ENCODE measurements at places on chromosomes 11 and 22. TPM values are rescaled to one million over a fixed set of nuclear protein-coding genes. Genes with fewer than 3 reads are reported as not detected.

DNA sequence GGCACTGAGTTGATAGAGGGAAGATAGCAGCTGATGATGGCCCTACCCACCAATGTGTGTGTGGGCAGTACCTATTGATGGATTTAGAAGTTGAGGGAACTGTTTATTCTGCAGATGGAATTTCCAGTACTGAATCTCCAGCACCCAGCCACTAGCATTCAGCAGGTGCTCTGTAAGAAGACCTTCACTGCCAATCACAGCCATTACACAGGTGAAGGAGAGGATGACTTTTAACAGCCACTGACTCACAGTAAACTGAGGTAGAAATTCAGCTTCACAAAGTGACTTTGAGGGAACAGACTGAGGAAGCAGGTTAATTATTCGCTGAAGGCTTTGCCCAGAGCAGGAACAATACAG, 107.8 kb downstream of the GGTLC2 start:
- no peak for DNase-seq

- DNase-seq, result peak; percentile 91
Measured at GRCh38 chr11:6315811-6316425, 4.4 kb downstream of the CAVIN3 start.

DNA sequence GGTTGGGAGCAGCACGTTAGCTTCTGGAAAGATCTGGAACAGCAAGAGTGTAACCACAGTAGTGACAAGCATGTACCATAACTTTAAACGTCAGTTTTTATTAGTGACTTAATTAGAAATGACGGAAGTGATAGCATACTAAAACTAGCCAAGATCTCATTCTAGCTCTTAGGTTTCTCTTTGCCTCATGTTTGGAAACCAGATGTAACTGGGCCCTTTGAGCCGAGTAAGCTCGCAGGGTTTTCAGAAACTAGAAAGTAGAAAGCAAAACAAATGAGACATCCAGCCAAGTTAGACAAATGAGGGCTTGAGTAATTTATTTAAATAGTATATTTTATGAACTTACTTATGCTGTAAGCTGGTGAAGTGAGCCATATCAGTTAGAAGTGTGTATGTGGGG, 40.2 kb upstream of the SLC5A12 start:
- DNase-seq, result no peak

GRCh38 chr11:64541131-64541530, 49.9 kb upstream of the SLC22A12 start:
- no peak for DNase-seq

NTM gene
- total RNA-seq, result 14.6 TPM

SLC6A5 gene
- total RNA-seq, result not detected

DNA sequence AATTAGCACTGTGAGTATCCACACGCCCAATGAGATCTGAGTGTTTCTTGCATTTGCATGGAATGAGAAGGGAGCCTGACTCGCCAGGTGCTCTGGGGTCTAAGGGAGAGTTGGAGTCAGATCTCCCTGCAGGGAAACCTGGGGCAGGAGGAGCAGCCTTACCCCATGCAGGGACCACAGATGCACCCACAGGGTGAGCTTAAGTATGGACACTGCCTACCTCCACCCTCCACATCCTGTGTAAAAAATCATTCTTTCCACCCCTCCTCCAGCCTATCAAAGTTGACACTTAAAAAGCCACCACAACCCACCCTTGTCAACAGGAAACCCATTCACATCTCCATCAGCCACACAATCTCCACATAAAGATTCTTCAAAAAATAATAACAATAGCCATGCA, 67.0 kb upstream of the IGLL5 start:
- no peak for DNase-seq

- DNase-seq, result no peak
Measured at GRCh38 chr11:67519726-67520125, 3.5 kb downstream of the CABP2 start.

IGF2 gene
- total RNA-seq, result 0.70 TPM

- no peak for DNase-seq
Measured at GRCh38 chr22:42528591-42529307, 9.2 kb upstream of the RRP7A start.

LSP1 gene
- not detected for total RNA-seq

DNA sequence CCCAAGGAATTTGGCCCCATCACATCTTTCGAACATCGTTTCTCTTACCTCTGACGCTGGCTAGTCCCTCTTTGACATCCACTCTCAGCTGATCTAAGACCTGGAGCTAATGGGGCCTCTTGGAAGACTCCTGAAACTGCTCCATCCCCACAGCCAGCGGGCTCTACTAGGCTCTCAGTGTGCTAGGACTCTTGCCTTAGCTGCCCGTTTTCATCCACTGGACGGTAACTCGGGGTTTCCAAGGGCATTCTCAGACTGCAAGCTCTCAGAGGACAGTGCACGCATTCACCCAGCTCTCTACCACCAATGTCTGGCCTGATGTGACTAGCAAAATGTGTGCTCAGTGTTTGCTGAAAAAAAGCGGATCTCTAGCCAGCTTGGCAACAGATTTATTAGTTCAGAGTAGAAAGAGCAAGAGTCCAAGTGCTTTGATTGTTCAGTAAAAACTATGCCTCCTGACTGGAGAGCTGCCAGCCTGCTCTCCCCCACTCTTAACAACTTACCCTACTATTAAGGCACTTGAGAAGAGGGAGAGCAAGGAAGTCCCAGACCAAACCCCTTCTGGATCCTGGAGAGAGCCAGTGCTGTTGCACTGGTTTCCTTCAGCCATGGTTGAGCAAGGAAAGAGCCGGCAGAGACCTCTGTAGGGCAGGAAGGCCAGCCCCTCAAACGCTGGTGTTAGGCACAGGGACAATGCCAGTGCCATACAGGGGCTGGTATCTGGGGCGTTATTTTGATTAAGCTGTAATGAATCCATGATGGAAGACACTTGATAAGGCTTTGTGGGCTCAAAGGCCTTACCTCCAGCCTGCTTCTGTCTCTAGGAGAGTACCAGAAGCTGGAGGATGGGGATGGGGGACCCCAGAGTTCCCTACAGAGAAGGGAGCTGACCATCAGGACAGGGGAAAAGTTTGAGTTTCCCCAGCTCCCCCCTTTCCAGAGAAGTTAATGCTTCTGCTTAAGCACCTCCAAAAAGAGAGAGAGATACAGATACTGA, 9.2 kb downstream of the RELA start:
- DNase-seq, result no peak

P2RY2 gene
- 1.6 TPM for total RNA-seq

GRCh38 chr11:76215941-76216340, 9.6 kb upstream of the WNT11 start:
- DNase-seq, result no peak

DNA sequence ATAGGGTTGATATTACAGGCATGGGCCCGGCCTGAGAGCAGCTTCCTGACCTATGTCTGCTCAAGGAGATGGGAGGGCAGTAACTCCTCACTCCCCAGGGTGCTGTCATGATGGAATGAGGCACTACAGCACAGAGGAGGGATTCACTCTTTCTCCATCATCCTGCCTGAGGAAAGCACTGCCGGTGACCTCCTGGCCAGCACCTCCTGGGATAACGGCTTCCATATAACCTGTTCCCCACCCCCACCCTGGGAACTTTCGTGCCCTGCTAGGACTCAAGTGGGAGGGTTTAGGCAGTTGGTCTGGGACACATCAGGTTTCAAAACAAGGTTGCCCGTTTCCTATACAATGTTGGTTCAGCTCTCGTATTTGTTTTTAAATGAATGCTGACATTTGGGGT, 42.7 kb upstream of the MN1 start:
- DNase-seq, result no peak

RFPL2 gene
- not detected for total RNA-seq

GRCh38 chr22:17164392-17165024, 5.4 kb upstream of the HDHD5 start:
- peak; percentile 76 for DNase-seq

OR5B21 gene
- total RNA-seq, result not detected

DNA sequence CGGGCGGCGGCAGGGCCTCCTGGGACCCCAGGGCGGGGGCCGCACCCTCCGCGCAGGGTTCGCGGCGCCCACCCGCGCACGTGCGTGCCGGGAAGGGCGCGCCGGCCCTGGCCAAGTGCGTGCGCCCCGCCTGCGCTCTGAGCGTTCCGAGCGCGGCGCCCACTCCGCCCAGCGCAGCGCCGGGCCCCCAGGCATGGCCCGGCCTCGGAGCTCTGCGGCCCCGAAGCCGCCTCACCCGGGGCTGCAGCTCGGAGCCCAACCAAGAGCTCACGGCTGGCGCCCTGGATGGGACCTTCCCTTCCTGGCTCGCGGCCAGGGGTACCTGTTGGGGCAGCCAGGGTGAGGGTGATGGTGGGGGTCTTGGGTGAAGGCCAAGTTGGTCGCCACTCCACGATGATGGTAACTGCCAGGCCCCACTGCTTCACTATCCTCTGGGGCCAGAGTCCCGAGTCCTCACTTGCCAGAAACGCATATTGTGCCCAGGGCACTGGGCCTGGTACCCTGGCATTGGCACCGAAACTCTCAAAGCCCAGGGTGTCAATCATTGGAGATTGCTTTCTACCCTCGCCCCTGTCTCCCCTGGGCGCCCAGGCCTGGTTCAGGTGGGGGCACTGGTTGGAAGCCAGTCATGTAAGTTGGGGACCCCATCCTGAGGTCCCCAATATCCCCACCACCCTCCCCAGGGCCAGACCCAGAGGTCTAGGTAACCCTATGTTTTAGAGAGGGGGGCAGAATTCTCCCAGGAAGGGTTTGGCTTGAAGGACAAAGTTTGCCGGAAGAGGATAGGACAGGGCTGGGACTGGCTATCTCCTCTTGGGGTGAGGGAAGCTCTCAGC, 882 bp downstream of the ANO1 start:
- DNase-seq, result peak; percentile 57

DNA sequence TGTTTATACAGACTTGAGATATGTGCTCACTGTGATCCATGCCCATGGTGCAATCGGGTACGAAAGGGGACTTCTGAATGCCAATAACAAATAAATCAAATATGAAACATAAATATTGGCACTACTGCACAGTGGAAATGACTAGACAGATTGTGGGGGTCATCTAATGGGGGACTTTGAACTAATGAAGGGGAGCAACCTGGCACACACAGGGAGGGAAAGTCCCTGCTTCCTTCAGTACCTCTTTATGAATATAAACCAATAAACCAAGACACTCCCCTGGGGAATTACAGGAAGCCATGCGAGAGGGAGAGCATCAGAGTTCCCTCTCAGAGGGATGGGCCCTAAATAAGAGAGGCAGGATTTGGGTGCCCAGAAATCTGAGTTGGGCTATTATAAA, 21.1 kb downstream of the MIF start:
- DNase-seq, result no peak

GRCh38 chr11:120824242-120824641, 199.7 kb upstream of the TBCEL start:
- no peak for DNase-seq

DNA sequence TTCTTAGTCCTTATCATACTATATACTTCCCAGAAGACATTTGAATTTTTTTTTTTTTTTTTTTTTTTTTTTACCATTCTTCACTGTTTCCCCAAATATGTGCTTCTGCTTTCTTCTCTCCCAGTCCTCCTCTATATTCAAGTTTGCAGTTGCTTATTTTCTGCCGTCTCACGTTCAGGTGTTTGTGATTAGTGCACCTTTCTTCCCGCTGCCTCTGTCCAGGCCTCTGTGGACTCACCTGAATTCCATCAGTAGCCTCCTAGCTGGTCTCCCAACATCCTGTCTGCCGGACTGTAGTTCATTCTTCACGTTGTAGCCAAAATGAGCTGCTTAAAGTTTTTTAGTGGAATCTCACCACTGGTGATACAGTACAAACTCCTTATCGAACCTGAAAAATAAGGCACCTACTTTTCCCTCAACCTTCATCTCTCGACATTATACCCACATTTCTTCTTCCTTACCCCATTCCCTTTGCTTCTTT, 795 bp upstream of the MSANTD4 start:
- DNase-seq, result no peak

DNA sequence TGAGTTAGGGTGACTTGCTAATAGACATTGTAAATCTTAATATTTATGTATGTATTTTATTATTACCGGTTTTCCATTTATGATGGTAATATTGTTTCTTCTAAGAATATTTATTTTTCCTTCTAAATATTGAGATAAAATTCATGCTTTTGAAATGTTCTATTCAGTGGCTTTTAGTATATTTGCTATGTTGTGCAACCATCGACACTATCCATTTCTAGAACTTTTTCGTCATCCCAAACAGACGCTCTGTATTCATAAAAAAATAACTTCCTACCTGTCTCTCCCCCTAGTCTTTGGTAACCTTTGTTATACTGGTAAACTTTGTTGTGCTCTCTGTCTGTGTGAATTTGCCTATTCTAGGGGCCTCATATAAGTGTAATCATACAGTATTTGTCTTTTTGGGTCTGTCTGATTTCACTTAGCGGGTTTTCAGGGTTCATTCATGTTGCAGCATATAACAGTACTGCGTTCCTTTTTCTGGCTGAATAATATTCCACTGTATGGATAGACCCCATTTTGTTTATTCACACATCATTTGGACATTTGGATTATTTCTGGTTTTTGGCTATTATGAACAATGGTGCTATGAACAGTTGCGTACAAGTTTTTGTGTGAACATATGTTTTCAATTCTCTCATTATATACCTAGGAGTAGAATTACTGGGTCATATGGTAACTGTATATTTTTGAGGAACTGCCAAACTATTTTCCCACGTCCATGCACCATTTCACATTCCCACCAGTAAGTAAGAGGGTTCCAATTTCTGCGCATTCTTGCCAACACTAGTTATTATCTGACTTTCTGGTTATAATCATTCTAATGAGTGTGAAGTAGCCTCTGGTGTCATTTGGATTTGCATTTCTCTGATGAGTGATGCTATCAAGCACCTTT, 15.9 kb downstream of the NEAT1 start:
- no peak for DNase-seq

DNA sequence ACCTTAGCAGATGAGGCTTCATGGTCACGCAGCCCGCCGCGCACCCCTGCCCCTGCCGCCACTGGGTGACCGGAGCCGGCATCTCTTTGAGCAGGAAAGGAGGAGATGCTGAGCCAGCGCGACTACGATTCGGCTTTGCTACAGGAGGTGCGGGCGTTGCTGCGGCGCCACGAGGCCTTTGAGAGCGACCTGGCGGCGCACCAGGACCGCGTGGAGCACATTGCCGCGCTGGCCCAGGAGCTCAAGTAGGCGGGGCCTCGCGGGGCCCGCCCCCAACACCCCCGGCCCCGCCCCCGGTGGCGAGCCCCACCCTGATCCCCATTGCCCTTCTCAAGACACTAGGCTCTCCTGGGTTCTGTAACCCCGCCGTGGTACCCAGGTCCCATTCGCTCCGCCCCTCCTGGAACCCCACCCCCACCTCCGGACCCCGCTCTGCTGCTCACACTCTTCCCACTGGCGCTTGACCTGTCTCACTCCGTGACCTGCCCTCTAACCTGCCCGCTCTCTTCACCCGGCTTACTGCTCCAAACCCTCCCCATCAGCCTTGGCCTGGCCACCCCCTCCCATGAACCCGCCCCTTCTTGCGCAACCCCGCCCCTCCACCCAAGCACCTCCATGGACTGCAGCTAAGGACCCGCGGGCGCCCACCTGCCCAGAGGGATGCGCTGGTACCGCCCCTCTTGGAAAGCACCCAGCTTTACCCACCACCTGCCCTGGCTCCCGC, 9.1 kb downstream of the CTSF start:
- peak; percentile 84 for DNase-seq

CSF2RB gene
- total RNA-seq, result not detected

TCN1 gene
- not detected for total RNA-seq

GRCh38 chr11:64765291-64765850, 5.6 kb upstream of the PYGM start:
- peak; percentile 80 for DNase-seq

Measured in GM23338 (cell line).